ENCODE measurements at places on chromosomes 2 and 18.
A peak's percentile ranks its signal among the peaks of the same experiment; 100 is the strongest.

GRCh38 chr2:17813742-17814473 is 2.4 kb upstream of the MSGN1 start:
- DNase-seq: no peak

DNA sequence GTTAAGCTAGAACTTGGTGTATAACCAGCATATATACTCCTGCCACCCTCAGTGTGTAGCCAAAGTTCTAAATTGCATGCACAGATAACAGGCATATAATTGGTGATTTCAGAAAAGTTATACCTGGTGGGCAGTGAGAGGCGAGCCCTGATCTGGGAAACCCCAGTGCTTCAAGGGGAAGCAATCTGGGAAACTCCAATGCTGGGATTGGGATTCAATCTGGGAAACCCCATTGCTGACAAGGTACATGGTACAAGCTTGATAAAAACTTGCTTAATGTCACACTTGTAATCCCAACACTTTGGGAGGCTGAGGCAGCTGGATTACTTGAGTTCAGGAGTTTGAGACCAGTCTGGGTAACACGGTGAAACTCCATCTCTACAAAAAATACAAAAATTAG is 147.6 kb downstream of the NEDD4L start:
- no peak for DNase-seq

GRCh38 chr2:8619071-8619470 is 62.8 kb upstream of the ID2 start:
- DNase-seq: no peak

GRCh38 chr2:181371195-181371594 is 86.0 kb upstream of the ITGA4 start:
- no peak for DNase-seq

DNA sequence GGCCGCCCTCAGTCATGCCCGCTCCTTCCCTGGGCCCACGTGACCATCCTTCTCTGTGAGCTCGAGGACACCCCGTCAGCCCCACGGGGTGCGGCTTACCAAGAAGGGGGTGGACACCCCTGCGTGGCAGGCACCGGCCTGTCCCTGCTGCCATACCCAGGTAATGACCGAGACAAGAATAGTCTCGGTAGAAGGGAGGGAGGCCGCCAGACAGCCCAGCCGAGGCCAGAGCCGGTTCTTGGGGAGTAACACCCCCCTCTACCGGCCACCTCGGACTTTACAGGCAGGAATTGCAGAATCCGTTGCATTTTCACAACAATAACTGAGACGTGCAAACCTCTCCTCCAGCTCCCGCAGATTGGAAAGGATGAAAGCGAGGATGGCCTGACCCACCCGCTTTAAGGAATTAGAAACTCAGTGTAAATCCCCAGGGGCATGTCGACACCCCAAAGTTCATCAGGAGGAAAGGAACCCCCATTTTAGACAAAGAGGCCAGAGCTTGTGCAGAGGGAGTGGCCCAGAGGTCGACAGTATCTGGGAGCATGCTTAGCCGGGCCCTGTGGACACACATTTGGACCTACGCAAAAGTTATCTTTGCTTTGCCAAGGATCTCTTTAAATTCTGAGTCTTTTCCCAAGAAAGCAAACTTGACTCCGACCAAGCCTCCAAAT is 60.1 kb upstream of the GLI2 start:
- DNase-seq: peak; percentile 26

GRCh38 chr2:230161184-230161583 is 58.6 kb downstream of the SP110 start:
- no peak for DNase-seq

GRCh38 chr2:147631294-147631693 is 213.5 kb upstream of the ACVR2A start:
- peak; percentile 19 for DNase-seq

GRCh38 chr2:9247177-9247576 is 40.6 kb downstream of the ASAP2 start:
- no peak for DNase-seq

- DNase-seq: no peak
Measured at GRCh38 chr2:238097201-238097987, 2.7 kb upstream of the ESPNL start.

DNA sequence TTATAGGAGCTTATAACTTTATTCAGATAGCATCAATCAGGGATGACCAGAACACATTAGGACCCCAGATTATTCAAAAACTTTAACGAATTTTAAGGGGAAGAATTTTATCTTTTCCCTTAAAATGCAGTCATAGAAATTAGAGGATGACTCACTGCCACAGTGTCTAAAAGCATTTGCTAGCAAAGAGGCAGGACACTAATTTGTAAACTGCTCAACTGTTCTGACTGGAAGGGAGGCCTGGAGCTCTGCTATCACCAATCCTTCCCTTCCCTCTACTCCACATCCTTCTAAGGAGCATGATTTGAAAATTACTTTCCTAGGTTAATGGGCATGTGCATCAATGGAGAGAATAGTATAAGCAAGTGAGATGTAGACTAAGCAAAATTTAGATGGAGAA is 40.5 kb downstream of the PREPL start:
- DNase-seq: no peak

DNA sequence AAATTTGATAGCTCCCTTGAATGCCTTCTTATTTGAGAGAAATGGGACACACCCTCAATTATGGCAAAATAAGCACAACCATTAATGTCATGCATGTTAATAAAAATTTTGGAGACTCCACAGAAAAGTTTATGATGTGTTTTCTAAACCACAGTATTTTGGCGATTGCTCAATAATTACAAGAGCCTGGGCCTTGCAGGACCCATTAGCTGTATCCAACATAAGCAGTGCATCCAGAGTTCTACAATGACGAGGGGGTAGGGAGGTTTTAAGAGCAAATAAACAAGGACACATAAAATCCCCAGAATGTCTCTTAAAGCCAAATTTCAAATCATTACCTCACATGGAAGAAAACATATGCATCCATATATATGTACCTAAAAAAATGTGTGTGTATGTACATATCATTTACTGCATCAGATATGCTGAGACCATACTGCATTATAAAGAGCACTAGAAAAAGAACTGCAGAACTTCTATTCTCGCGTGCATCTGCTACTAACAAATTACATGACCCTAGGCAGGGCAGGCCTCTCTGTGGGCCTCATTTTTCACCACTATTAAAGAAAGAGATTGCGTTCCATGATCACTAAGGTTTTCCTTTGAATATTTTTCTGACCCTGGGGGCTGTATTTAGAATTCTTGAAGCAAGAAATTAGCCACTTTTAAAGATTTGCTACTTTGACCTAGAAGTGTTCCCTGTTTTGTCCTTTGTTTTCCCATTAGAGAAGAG is 38.0 kb downstream of the CMPK2 start:
- no peak for DNase-seq

DNA sequence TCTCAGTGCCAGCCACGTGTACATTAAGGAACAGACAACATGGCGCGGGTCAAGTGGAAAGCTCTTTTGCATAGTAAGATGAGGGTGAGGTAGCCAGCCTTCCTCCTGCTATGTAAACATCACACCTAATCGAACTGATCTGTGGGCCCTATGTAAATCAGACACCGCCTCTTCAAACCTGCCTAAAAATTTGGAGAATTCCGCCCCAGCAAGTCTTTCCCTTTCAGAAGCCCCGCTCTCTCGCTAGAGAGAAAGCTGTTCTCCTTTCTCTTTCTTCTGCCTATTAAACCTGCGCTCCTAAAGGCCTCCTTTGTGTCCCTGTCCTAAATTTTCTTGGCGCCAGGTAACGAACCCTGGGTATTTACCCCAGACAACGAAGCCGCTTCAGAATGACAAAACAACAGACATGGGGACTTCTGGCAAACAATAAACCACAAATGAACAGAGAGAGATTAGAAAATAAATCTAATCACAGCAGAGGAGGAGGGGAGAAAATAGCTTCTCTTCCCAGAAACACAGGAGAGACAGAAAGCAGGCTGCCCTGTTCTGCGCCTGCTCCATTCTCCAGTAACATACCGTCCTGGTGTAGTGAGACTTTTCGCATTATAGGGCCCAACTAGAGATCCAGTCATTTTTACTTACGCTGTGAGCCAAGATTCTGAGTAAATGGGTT is 31.9 kb upstream of the CYP1B1 start:
- no peak for DNase-seq

DNA sequence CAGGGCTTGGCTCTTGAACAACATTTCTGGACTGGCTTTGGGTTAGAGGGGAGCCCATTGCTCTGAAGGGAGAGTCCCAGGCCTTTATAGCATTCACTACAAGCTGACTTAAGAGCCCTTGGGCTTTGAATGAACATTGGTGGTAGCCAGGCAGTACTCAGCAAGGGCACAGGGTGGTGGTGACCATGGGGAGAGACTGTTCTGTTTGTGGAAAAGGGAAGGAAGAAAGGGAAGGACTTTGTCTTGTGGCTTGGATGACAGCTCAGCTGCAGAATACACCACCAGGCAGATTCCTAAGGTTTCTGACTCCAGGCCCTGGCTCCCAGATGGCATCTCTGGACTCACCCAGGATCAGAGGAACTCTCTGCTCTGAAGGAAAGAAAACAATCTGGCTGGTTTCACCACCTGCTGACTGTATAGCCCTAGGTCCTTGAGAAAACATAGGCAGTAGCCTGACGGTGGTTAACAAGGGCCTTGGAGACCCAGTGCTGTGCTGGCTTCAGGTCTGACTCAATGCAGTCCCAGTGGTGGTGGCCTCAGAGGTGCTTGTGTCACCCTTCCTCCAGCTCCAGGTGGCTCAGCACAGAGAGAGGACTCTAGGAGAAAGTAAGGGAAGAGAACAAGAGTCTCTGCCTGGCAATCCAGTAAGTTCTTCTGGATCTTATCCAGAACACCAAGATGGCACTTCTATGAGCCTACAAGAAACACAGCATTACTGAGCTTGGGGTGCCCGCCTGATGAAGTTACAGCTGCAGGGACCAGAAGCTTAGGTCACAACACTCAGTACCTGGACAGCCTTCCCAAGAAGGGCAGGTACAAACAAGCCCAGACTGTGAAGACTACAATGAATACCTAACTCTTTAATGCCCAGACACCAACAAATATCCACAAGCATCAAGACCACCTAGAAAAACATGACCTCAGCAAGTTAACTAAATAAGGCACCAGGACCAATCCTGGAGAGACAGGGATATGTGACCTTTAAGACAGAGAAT is 16.4 kb upstream of the ABCB11 start:
- no peak for DNase-seq

DNA sequence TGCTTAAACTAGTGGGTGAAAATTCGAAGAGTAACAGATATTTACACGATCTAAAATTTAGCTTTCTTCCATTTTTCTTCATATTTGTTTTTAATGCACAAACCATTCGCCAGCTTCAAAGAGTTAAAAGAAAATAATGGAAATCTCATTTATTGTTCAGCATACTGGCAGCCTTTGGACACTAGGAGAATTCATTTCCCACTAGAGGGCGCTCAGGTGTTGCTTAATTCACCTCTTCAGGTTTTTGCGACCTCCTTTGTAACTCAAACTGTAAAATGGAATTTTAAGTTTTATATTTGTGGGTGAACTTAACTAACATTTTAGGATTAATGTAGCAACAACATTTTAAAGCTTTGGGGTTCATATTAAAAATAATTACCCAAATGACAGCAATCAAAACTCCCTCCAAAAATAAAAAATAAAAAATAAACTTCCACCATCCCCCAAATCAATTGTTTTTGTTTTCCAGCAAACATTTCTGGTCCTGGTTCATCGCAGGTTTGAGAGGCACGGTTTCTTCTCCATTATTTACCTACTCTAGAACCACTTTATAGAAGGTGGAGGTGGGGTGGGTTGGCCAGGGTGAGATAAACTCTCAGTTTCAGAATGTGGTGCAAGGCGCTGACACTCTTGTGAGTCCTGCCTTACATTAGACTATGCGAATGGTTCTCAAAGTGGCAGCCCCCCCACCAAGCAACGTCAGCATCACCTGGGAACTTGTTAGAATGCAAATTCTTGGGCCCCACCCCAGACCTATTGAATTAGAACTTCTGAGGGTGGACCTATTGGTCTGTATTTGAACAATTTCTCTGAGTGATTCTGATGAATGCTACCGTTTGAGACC is 24.7 kb upstream of the PNPT1 start:
- peak; percentile 27 for DNase-seq

DNA sequence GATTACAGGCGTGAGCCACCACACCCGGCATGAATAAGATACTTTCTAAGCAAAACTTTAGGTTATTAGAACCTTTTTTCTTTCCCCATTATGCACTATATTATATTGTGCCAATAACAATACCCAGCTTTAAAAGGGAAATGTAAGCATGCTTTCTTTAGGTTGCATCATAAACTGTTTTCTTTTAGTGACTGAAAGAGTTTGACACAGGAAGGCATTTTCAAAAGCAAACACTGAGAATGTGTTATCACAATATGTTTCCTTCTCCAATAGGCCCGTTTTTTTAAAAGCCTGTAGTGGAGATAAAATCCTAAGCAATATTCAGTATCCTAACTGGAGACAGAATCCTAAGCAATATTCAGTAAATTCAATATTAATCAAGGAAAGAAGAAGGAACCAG is 16.7 kb upstream of the EPB41L5 start:
- DNase-seq: no peak

- no peak for DNase-seq
Measured at GRCh38 chr2:157264099-157264498, 6.6 kb downstream of the GALNT5 start.

- peak; percentile 45 for DNase-seq
Measured at GRCh38 chr2:181953881-181954537, 31.6 kb upstream of the PPP1R1C start.

GRCh38 chr18:67730886-67731285 is 214.4 kb upstream of the DSEL start:
- no peak for DNase-seq

- DNase-seq: no peak
Measured at GRCh38 chr2:31735716-31736115, 155.0 kb upstream of the SRD5A2 start.

- no peak for DNase-seq
Measured at GRCh38 chr2:184677171-184677570, 78.8 kb downstream of the ZNF804A start.
